ENCODE measurements at places on chromosomes 4 and X.

DNA sequence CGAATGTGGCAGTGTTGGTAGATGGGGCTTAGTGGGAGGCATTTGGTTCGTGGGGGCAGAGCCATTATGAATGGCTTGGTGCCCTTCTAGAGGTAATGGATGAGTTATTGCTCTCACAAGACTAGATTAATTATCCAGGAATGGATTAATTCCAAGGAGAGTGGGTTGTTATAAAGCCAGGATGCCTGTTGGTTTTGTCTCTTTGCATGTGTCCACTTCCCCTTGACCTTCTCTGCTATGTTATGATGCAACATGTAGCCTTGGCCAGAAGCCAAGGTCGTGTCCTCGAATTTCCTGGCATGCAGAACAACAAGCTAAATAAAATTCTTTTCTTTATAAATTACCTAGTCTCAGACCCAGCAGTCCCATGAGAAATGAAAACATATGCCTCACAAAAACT is 111.2 kb upstream of the PLS3 start:
- DNase-seq, result no peak

- no peak for DNase-seq
These were observed 159.6 kb downstream of the TET2 start for GRCh38 chr4:105306158-105306781.

- no peak for DNase-seq
These were observed 42.1 kb downstream of the AFF1 start for GRCh38 chr4:86976801-86977485.

DNA sequence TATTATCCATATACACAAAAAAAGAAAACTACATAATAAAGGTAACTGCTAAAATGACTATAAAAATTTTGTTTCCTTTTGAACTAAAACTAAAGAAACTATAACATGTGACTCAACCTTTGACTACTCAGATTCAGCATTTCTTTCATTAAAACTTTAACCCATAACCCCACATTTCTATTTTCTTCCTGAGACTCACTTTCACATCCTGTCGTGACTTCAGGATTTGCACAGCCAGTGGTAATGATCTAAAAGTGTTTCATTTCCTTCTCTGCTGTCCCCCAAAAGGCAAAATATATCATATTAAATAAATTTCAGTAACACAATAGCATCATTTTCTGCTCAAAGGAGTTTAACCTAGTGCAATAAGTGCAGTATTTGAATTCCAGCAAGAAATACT is 1022.4 kb upstream of the DIAPH2 start:
- DNase-seq, result no peak

DNA sequence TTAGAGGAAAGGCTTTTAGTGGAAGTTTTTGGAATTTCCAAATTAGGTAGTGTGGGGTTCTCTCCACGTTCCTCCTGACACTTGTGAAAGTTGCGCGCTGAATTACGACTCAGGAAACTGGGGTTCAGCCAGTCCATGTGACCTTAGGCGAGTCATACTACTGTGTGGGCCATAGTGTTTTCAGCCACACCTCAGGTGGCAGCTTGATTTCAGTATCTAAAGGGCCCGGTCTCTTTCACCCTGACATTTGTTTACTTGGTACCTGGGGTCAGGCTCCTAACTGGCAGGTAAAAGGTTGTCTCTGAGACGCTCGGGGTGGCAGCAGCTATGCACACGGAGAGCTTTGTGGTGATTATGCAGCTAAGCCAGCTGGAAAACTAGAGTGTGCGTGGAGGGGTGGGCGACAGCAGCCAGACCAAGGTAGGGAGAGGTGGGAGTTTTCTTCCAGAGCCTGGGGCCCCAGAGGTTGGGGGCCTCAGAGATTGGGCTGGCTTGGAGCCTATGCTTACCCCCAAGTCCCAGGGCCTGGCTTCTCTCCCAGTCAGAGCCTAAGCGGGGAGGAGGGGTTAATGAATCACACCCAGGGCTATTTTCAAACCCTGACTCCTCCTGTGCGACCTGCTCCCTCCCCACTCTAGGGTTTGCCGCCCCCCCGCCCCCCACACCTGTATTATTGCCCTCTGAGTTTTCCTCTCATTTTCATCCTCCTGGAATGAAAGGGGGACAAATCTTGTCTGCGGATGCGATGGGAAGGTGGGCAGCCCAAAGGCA is 47.2 kb downstream of the STARD8 start:
- no peak for DNase-seq

- no peak for DNase-seq
These were observed 2.2 kb upstream of the PCDH18 start for GRCh38 chr4:137534516-137534915.

DNA sequence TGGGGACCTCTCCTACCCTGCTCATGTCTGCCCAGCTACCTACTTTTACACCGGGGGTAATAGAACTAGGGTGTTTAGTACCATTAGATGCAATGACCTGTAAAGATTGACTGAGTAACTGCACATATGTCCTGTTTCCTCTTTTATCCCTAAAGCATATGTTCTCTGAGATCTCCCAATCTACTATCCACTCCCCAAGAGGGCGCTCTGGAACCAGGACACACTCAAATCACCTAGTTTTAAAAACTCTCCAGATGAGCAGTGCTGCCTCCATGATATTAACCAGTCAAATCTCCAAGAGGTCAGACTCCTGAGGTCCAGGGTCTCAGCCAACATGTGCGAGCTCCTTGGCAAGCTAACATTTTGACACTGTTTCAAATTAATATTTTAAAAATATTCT is 87.0 kb upstream of the TSPAN5 start:
- DNase-seq, result no peak

DNA sequence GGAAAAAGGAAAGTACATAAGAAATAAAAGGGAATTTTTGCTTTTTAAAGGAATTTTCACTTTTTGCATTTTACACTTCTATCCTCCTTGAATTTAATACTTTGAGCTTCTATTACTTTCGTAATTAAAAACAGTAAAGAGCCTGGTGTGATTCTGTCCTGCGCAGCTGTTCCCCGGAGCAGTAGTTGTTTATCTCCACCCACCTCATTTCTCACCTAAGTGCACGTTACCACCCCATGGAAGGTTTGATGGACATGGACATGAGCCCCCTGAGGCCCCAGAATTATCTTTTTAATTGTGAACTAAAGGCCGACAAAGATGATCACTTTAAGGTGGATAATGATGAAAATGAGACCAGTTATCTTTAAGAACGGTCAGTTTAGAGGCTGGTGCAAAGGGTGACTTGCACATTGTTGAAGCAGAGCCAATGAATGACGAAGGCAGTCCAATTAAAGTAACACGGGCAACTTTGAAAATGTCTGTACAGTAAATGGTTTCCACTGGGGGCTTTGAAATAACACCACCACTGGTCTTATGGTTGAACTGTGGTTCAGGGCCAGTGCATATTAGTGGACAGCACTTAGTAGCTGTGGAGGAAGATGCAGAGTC is 52.1 kb upstream of the TEX13D start:
- no peak for DNase-seq

- DNase-seq, result no peak
These were observed 304.6 kb downstream of the STK32B start for GRCh38 chr4:5355846-5356245.

GRCh38 chr4:20839957-20840356 is 139.7 kb downstream of the PACRGL start:
- no peak for DNase-seq

- DNase-seq, result no peak
These were observed 1.6 kb downstream of the KDM6A start for GRCh38 chrX:44874420-44875184.

DNA sequence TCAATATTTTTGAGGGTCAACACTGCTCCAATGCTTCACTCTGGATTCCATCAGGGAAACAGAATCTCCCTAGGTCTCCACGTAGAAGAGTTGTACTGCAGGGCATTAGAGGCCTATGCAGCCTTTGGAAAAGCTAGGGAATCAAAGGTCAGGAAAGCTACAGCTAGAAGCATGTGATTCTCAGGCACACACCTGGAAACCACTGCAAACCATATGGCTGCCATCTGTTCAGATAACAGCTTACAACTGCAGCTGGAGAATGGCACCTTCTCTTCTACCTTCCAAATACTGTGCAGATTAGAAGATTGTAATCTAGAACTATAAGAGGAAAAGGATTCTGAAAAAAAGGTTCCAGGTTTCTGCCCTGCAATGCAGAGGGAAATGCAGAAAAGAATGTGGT is 60.6 kb downstream of the BTC start:
- DNase-seq, result no peak

- no peak for DNase-seq
These were observed 204.4 kb downstream of the ZNF330 start for GRCh38 chr4:141425124-141425523.

- DNase-seq, result no peak
These were observed 15.7 kb downstream of the DAPP1 start for GRCh38 chr4:99832321-99832720.

- no peak for DNase-seq
These were observed 36.2 kb upstream of the TASL start for GRCh38 chrX:30613721-30614120.

- no peak for DNase-seq
These were observed 774 bp downstream of the ARMCX2 start for GRCh38 chrX:101658661-101659491.

GRCh38 chrX:115624916-115625315 is 63.9 kb downstream of the PLS3 start:
- no peak for DNase-seq
